Thymus (tissue), 14 donors: ENCODE measurements at places on chromosomes 12 and 14. TPM values are rescaled to one million over a fixed set of nuclear protein-coding genes. Genes with fewer than 3 reads are reported as not detected.

The TAS2R42 gene
- 0.05 TPM for polyA plus RNA-seq

The SDSL gene
- polyA plus RNA-seq = 13.1 TPM

The USP30 gene
- 9.1 TPM for polyA plus RNA-seq

The SLC10A1 gene
- 0.02 TPM for polyA plus RNA-seq

The CLBA1 gene
- polyA plus RNA-seq = 12.9 TPM

The GPRC5D gene
- polyA plus RNA-seq = 0.05 TPM

The FGF23 gene
- polyA plus RNA-seq = 0.27 TPM

The TAS2R30 gene
- polyA plus RNA-seq = 0.14 TPM

The DAO gene
- polyA plus RNA-seq = 0.07 TPM

The RASSF8 gene
- 15.3 TPM for polyA plus RNA-seq

The SLC25A21 gene
- 0.46 TPM for polyA plus RNA-seq

The CCDC196 gene
- polyA plus RNA-seq = not detected

The LRRK2 gene
- 10.4 TPM for polyA plus RNA-seq

The EFCAB11 gene
- polyA plus RNA-seq = 5.6 TPM

The ENO2 gene
- 29.3 TPM for polyA plus RNA-seq

The MEG3 gene
- 103 TPM for polyA plus RNA-seq

The TMEM30B gene
- polyA plus RNA-seq = 20.0 TPM

The STXBP6 gene
- 8.3 TPM for polyA plus RNA-seq

The NTF3 gene
- 1.6 TPM for polyA plus RNA-seq

The L2HGDH gene
- 1.7 TPM for polyA plus RNA-seq

The ING4 gene
- polyA plus RNA-seq = 70.0 TPM

The TCL1B gene
- polyA plus RNA-seq = 0.14 TPM

The DYNLL1 gene
- polyA plus RNA-seq = 410 TPM

The CNTN1 gene
- polyA plus RNA-seq = 0.27 TPM

The SLC17A8 gene
- 0.37 TPM for polyA plus RNA-seq

The SDR9C7 gene
- polyA plus RNA-seq = 2.3 TPM

The KRT3 gene
- polyA plus RNA-seq = 1.0 TPM

The SLC24A4 gene
- polyA plus RNA-seq = 0.80 TPM

The KLRD1 gene
- 2.6 TPM for polyA plus RNA-seq

The CATSPERB gene
- polyA plus RNA-seq = 1.8 TPM

The FOXA1 gene
- polyA plus RNA-seq = 0.11 TPM

The BHLHE41 gene
- polyA plus RNA-seq = 9.8 TPM

The CRIP1 gene
- polyA plus RNA-seq = 471 TPM

The EID3 gene
- 7.8 TPM for polyA plus RNA-seq
